ENCODE measurements at places on chromosomes 11 and 22.

DNA sequence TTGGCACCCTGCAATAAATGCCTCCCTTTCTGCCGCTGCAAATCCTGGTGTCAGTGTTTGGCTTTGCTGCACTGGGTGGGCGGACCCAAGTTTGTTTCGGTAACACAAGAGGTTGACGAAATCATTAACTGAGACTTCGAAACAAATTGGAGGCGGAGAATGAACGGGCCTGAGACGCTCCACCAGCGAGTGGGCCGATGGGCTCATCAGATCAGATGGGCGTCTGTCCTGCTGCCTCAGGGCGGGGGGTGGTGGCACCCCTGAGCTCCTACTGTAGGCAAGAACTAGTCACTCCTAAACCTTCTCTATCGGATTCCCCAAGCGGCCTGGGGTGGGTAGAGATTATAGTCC is 918 bp upstream of the CAPN5 start:
- no peak for DNase-seq

- no peak for DNase-seq
These were observed 15.2 kb downstream of the SCARF2 start for GRCh38 chr22:20422271-20423007.

GRCh38 chr11:70498171-70498571 is 99.8 kb downstream of the CTTN start:
- no peak for DNase-seq

DNA sequence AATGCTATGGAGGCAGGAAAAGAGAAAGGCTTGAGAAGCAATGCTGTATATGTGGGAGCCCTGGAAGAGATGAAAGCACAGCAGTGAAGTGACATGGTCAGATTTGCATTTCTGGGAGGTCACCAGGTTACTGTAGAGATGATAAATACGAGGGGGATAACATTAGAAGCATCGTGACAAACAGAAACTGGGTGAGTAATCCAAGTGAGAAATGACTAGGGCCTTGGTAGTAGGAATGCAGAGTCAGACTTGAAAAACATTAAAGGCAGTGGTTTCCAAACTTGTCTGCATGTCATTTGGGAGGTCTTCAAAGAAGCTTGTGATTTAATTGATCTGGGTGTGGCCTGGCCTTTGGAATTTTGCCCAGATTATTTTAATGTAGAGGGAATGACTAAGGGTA is 43.9 kb downstream of the CCDC34 start:
- no peak for DNase-seq

- no peak for DNase-seq
These were observed 56.1 kb downstream of the SYN3 start for GRCh38 chr22:33002035-33002434.

DNA sequence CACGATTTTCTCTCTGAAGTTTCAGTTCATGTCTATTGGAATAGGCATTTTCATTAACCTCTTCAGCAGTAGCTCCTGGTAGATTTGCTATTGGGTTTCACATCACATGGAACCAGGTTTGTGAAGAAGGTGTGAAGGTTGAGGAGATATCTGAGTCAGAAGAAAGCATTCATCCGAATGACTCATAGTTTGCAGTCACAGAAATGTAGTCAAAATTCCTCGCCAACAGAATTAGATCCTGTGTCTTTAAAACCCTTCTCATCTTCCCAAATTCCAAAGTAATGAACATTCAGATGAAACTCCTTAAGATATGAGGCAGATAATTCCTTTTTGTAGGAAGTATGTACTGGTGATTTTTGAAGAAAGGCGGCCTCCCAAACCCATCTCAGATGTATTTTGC is 125.0 kb upstream of the LARGE1 start:
- DNase-seq = no peak

DNA sequence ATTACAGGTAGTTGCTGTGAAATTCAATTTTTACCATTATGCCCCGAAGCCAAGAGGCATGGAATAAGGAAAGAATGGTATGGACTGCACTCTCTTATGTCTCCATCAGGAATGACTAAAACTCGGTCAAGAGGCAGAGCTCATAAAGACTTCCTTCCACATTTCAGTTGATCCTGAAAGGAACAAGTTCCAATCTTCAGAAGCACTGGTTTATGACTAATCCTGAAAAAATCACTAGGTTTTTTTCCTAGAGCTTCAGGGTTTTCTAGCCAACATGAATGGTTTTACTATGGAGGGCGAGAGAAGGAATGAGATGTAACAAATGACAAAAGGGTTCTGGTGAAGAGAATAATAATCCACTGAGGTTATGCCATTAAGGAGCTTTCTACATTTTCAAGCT is 832.2 kb downstream of the NTM start:
- DNase-seq = no peak

All from stimulated activated CD8-positive, alpha-beta memory T cell treated with anti-CD3 and anti-CD28 coated beads, Interleukin-7, amount 100 ng/mL, for 48 hours (primary cell).